ENCODE measurements at places on chromosomes 7 and 10. TPM values are rescaled to one million over a fixed set of nuclear protein-coding genes. Genes with fewer than 3 reads are reported as not detected.

- H3K4me3 ChIP-seq, result no peak overlapping the region
- no peaks in the 10 kb centered on the region for H3K4me1 ChIP-seq
- no peak for DNase-seq
These were observed 40.7 kb downstream of the LRGUK start for GRCh38 chr7:134167841-134168240.

DNA sequence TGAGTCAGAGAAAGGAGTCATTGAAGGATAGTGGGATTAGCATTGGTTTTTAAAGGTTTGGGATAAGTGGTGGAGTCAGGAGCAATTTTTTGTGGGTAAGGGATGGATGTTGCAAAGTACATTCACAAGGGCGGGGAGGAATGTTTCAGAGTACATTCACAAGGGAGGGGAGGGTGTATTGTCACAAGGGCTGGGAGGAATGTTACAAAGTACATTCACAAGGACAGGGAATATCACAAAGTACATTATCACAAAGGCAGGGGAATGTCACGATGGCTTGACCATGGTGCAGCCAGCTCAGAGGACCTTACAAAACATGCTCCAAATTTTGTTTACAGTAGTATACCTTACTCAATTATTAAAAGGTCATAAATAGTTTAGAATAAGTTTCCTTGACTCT, 30.3 kb downstream of the C1GALT1 start:
- no peak overlapping the region for H3K27ac ChIP-seq
- H3K27me3 ChIP-seq, result no peaks in the 10 kb centered on the region
- peaks cover 19% of the 10 kb centered on the region for H3K36me3 ChIP-seq
- no peak for DNase-seq
- no peaks in the 10 kb centered on the region for H3K4me1 ChIP-seq

- H3K36me3 ChIP-seq, result no peaks in the 10 kb centered on the region
- no peak for DNase-seq
- peak overlapping the region; percentile 97 for H3K27ac ChIP-seq
- H3K27me3 ChIP-seq, result no peaks in the 10 kb centered on the region
- no peak overlapping the region for H3K4me3 ChIP-seq
These were observed 38.6 kb upstream of the ACSL5 start for GRCh38 chr10:112335111-112335867.

DNA sequence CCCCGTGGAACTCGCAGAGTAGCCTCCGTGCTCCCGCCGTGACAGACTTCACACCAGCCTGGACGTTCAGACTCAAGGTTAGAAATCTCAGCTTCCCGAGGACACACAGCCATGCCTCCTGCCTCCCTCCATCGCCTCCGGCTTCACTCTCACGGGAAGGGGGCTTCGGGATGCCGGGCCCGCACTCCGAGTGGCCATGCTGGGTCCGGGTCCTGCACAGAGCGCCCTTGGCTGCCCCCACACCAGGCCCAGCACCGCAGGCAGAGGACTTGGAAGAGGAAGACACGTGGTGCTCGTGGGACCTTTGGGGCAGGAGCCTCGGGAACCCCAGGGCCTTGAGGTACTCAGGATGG, 89.8 kb downstream of the PDGFA start:
- H3K4me3 ChIP-seq, result no peak overlapping the region
- no peaks in the 10 kb centered on the region for H3K27me3 ChIP-seq
- DNase-seq, result no peak

DNA sequence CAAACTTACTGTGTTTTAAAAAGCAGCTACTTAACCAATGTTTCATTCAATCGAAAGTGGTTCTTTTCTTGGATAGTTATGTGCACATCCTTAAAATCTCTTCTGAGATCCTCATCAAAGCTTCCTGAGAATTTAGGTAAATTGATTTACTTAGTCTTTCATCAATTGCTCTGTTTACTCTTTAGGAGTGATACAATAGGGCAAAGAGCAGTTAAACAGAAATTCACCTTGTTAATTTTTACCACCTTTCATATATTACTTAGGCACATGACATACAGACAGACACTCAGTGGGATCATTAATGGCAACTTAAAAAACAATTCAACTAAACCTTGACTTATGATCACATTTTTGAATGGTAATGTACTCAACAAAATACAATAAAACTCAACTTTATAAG, 456.3 kb downstream of the DGKB start:
- H3K36me3 ChIP-seq, result no peaks in the 10 kb centered on the region
- no peaks in the 10 kb centered on the region for H3K27me3 ChIP-seq
- no peaks in the 10 kb centered on the region for H3K4me1 ChIP-seq
- no peak overlapping the region for H3K27ac ChIP-seq
- DNase-seq, result no peak

DNA sequence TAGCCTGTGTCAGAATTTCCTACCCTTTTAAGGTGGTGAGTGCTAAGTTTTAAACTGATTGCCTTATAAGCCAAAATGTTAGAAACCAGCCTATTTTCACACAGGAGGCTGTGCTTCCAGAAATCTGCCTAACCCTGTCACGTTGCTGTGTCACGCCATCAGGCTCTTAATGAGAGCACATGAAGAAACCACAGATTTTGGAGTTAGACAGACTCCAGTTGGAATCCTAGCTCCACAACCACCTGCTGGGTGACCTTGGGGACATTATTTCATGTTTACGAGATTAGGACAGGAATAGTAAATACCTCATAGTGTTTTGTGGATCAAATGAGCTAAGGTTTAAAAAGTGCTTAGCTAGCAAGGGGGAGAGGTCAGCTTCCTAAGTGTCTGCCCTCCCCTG, 321.8 kb downstream of the DPP6 start:
- no peak overlapping the region for H3K27ac ChIP-seq
- no peaks in the 10 kb centered on the region for H3K27me3 ChIP-seq
- no peak for DNase-seq
- no peaks in the 10 kb centered on the region for H3K36me3 ChIP-seq
- H3K4me1 ChIP-seq, result no peaks in the 10 kb centered on the region

DNA sequence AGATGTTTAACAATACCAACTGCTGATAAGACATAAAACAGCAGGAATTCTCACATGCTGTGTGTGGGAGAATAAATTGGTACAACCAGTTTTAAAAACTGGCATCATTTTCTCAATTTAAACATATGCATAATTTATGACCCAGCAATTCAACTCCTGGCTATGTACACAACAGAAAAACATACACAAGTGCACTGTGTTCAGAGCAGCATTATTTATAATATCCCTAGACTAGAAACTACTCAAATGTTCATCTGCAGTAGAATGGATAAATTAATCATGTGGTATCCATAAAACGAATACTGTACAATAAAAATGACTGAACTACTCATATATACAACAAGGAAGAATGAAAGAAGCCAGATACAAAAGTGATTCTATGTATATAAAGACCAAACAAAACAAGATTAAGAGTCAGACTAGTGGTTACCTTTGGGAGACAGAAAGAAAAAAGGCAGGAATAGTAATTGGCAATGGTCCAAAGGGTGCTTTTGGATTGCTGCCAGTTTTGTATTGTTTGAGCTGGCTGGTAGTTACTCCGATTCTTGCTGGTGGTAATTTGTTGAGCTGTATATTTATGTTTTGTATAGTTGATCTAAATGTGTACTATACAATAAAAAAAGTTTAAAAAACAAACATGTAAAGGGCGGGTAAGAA, 306.0 kb downstream of the TFEC start:
- no peak overlapping the region for H3K27ac ChIP-seq
- no peak overlapping the region for H3K4me3 ChIP-seq
- H3K4me1 ChIP-seq, result no peaks in the 10 kb centered on the region
- no peaks in the 10 kb centered on the region for H3K27me3 ChIP-seq
- no peaks in the 10 kb centered on the region for H3K36me3 ChIP-seq

Gene STEAP1
- 2.0 TPM for total RNA-seq

Gene TET1
- 1.1 TPM for total RNA-seq

Gene CYP2C19
- 141 TPM for total RNA-seq

Gene HSPB1
- total RNA-seq, result 139 TPM

Gene SLC29A4
- 12.4 TPM for total RNA-seq

Gene ASB15
- total RNA-seq, result not detected

Gene DLX6
- total RNA-seq, result not detected

Gene HOXA10
- 28.4 TPM for total RNA-seq

Gene MORN4
- total RNA-seq, result 1.4 TPM
